Lung microvascular endothelial cell (primary cell): ENCODE measurements at places on chromosomes 2 and 18.

- DNase-seq, result no peak
Measured at GRCh38 chr18:47407736-47408135, 156.3 kb upstream of the SKOR2 start.

GRCh38 chr2:133789743-133790142, 221.5 kb upstream of the NCKAP5 start:
- no peak for DNase-seq

DNA sequence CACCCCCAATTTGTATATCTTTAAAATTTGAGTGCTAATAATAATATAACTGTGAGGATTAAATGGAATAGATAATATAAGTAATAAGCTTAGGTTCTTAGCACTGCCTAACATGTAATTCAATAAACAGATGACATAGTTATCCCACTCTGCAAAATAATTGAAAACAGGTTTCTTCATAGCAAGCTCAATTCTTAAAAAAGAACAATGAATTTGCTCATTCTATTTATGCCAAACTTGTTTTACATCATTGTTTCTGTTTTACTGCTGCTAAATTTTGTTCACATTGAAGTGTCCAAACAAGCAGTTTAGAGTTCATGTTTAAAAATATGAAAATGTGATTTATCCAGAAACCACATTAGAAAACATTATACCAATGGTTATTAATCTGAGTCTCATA, 217.0 kb downstream of the MBD5 start:
- no peak for DNase-seq

DNA sequence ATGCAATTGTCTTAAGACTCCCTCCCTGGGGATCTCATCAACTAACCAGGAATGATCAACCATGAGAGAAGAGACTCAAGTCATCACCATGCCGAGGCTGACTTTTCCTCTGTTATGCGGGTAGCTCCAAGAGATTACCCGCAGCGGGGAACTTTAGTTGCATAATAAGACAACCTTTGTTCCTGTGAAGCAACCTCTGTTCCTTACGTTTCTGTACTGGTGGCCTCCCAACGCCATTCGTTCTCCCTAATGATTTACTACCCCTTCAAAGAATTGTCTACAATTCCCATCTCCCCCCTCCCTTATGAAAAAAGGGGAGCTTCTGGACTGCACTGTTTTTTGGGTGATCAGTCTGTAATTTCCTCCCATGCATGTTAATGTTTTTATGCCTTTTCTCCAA, 66.1 kb upstream of the LRPPRC start:
- DNase-seq, result no peak

- peak; percentile 70 for DNase-seq
Measured at GRCh38 chr2:64525317-64525613, 1.1 kb downstream of the AFTPH start.

- DNase-seq, result no peak
Measured at GRCh38 chr2:202378001-202378400, 1.9 kb downstream of the BMPR2 start.

DNA sequence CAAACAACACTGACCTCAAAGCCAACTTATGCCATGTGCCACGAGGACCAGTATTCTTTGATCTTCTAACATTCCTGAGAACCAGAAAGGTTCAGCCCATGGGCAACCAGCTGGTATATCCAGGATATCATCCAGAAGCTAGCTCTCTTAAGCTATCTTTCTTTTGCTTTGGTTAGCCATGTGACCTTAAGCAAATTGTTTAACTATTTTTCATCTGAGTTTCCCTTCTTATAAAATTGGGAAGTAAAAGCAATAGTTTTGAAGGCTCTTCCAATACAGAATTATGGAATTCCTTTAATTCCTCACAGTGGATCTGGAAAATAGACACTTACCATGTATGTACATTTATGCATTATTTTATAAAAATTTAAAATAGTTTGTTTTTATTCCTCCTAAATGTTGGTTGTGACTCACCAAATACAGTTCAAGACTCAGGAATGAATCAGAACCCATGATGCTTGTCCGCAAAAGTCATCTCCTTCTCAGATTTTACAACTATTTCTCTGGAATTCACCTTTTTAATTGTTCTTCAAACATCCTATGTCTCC, 435.7 kb downstream of the ZEB2 start:
- DNase-seq, result no peak

- peak; percentile 85 for DNase-seq
Measured at GRCh38 chr18:36850527-36851201, 21.7 kb downstream of the KIAA1328 start.

- peak; percentile 31 for DNase-seq
Measured at GRCh38 chr2:17878281-17879136, at the start of gene KCNS3. Gene KCNS3 (plus strand): TSS chr2:17878667. CDS start chr2:17931009, 52,342 bp downstream.

DNA sequence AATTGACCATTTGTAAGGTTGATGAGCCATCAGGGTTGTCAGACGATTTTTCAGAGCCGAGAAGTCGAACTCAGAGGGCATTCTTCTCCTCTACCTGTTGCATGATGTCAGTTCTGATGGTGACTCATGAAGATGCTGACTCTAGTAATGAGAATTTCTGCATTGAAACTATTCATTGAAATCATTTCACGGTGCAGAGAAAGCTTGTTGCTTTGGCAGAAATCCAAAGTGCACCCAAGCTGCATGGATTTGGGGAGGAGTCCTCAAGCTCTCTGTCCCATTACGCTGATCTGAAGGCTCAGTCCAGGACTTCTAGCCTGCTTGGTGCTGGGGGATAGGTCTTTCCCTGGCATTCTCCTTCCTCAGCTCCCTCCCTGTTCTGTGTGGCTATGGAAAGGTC, 125.7 kb upstream of the PXDN start:
- DNase-seq, result no peak

DNA sequence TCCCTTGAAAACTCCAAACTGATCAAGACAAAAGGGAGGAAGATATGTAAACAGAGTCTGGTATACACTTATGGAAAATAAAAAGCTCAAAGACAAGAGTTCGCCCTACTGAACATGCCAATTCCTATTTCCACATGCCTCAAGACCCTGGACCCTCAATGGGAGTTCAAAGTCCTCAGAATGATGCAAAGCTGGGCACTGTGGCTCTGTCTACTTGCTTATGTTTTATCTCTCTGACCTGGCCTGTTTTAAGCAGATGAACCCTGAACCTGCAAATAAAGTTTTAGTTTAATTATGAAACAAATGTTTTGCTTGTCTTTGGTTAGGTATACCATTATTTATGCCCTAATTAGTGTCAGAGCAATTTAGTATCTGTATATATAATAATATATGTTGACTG, 22.6 kb downstream of the NR4A2 start:
- DNase-seq, result no peak

GRCh38 chr2:119487434-119488244, 36.6 kb downstream of the SCTR start:
- no peak for DNase-seq

GRCh38 chr2:186485576-186485870, 537 bp upstream of the ZC3H15 start:
- no peak for DNase-seq

DNA sequence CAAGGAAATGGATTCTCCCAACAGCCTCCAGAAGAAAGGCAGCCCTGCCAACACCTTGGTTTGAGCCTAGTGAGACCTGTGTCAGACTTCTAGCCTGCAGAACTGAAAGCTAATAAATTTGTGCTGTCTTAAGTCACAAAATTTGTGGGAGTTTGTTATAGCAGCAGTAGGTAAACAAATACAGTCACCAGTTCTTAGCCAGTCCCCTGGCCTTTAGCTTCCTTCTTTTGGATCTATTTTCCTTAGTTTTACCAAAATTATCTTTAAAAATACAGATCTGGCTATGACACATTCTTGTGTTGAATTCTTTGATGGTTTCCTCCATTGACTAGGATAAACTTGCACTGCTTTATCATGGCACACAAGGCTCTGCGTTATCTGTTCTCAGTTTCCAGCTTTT, 697.9 kb upstream of the FANCL start:
- DNase-seq, result no peak

DNA sequence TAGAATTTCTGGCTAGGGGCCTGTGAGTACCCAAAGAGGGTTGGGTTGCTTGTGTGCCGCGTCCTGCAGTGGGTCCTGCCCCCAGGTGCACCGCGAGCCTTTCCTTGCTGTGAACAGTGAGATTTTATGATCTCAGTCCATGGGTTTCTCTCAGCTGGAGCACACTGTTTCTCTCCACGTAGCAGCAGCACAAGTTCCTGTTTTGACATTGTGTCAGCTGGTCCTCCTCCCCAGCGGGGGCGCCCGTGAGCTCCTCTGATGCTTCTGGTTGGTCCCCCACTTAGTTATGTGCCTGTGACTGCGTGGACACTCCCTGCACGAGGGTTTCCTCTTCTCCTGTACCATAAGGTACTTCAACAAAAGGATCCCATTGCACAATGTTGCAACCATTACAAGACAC, 29.8 kb downstream of the TSHZ1 start:
- DNase-seq, result no peak

GRCh38 chr2:44774826-44775492, 166.5 kb upstream of the SIX3 start:
- no peak for DNase-seq

GRCh38 chr2:238423561-238424312, 3.0 kb upstream of the ASB1 start:
- no peak for DNase-seq

- no peak for DNase-seq
Measured at GRCh38 chr2:224612578-224612977, 27.4 kb upstream of the CUL3 start.

DNA sequence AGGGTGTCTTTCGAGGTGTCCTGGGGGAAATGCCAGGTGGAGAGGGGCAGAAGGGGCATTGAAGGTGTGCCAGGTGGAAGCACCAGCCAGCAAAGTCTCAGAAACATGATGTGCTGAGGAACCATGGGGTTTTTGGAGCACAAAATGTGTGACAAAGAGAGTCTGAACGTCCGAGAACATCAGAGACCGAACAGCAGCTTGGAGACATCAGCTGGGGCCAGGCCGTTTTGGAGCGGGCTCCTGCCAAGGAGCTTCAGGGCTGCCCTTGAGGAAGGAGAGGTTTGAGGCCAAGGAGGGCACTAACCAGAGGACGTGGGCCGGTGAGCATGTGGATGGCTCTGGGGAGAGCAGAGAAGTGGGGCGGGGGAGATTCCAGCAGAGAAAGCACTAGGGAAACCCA, 5.3 kb upstream of the MBP start:
- no peak for DNase-seq

DNA sequence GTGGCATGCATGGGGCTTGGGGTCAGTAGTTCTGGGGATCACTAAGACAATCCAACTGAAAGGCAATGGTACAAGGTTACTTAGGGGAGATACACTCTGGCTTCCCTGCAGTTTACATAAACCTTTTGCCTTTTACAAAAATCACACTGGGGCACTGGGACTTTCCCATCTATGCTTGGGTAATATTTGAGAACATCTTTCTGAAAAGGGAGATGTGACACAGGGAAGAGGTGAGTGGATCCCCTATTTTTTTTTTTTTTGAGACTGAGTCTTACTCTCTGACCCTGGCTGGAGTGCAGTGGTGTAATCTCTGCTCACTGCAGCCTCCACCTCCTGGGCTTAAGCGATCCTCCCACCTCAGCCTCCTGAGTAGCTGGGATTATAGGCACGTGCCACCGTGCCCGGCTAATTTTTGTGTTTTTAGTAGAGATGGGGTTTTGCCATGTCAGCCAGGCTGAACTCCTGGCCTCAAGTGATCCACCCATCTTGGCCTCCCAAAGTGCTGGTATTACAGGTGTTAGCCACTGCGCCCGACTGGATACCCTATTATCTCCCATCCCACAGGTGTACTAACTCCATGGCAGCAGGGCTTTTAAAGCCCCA, 82.8 kb upstream of the DNMT3A start:
- no peak for DNase-seq

GRCh38 chr18:45801416-45802004, 24.0 kb upstream of the SIGLEC15 start:
- no peak for DNase-seq

GRCh38 chr2:205752296-205752820, 70.1 kb downstream of the NRP2 start:
- DNase-seq, result no peak

DNA sequence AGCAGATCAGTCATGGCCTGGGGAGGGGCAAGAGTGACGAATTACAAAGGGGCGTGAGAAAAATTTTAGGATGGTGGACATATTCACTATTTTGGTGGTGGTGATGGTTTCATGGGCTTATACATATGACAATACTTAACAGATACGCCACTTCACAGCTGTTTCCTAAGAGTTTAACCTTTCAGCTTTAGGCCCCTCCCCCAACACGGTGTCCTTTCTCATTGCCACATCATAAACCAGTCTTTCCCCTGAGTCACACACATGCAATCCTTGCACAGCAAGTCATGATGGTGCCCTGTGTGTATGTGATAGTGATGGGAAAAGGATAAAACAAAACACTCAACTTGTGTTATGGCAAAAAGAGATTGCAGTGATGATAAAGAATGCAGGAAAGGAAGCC, 47.6 kb upstream of the IL1R1 start:
- DNase-seq, result peak; percentile 92

GRCh38 chr2:178282075-178282815, 87.9 kb downstream of the OSBPL6 start:
- peak; percentile 64 for DNase-seq

- DNase-seq, result no peak
Measured at GRCh38 chr18:12318334-12318697, 10.3 kb downstream of the TUBB6 start.

- peak; percentile 50 for DNase-seq
Measured at GRCh38 chr2:172288603-172289002, 138.8 kb upstream of the ITGA6 start.

- no peak for DNase-seq
Measured at GRCh38 chr2:232027530-232027929, 66.0 kb downstream of the DIS3L2 start.

DNA sequence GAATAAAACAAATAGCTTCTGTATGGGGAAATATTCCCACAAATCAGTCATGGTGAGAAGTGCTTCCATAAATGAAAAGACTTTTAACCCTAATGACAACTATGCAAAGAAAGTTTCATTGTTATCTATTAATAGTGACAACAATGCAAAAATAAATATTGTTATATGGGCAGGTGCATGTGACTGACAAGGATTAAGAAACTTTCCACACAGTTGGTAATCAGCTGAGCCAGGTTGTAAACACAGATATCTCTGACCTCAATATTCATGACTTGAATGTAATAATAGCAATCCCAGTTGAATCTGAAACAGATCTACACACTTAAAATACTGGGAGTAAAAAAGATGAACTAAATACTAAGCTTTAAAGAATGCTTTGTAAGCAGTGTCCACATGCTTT, 517.0 kb upstream of the SOX11 start:
- DNase-seq, result no peak

- no peak for DNase-seq
Measured at GRCh38 chr2:35522450-35522849, 833.1 kb upstream of the CRIM1 start.

GRCh38 chr2:82857967-82858366, 1601.1 kb downstream of the SUCLG1 start:
- no peak for DNase-seq

- no peak for DNase-seq
Measured at GRCh38 chr2:176507786-176508185, 238.5 kb downstream of the MTX2 start.

GRCh38 chr2:177783835-177784744, 288.5 kb downstream of the PDE11A start:
- DNase-seq, result peak; percentile 3

DNA sequence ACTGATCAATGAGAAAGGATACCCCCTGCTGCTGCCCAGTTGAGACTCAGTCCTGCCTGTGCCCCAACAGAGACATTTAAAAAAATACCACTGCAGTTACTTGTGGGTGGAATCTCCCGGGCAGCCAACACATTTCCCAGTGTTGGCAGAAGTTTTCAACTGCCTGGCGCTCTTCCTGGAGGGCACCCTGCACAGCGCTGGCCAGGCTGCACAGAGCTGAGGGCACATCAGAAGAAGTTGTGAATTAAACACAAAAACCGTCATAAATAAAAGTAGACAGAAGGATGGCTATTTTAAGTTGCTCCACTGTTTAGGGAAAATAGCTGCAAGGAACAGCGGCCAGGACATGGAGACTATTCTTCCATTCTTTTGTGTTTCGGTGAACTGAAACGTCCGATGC, 110.2 kb upstream of the THOC1 start:
- no peak for DNase-seq
